ENCODE measurements at places on chromosomes 7 and 10.

DNA sequence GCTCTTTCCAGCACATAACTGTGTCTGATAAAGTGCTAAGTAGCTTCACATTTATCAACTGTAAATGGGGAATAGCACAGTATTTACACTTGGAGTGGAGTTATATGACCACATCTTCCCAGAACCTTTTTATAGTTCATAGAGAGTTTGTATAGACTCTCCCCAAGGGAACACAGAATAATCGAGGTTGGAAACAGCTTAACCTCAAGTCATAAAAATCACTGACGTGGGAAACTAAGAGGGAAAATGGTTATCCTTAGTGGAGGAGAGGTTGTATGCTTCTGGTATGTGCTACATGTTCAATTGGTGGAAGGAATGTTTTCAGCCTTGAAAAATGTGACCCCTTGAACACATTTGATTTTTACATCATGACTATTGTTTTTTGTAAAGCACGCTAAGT, 167.9 kb upstream of the KIAA1217 start:
- DNase-seq, result no peak

GRCh38 chr10:127854769-127855590, 37.8 kb downstream of the CLRN3 start:
- DNase-seq, result no peak

- no peak for DNase-seq
These were observed 51.1 kb downstream of the ADRB1 start for GRCh38 chr10:114094795-114095194.

DNA sequence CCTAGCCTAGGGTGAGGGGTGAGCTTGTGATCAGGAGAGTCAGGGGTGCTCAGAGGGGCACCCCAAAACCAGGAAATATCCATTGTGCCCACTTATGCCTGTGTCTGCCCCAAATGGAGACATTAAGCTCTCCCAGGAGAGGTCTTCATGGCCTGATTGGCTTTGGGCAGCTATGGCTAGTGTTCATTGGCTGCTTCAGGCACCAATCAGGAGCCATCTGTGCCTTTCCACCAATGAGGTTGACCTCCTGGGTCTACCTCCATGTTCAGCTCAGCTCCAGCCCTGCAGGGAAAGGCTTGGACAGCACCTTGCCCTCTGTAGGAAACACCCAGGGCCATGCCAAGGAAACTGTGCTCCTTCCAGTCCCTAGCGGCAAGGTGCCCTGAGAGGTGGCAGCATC, 23.9 kb upstream of the HSPB1 start:
- no peak for DNase-seq

GRCh38 chr7:37732253-37732652, 48.7 kb downstream of the GPR141 start:
- no peak for DNase-seq

DNA sequence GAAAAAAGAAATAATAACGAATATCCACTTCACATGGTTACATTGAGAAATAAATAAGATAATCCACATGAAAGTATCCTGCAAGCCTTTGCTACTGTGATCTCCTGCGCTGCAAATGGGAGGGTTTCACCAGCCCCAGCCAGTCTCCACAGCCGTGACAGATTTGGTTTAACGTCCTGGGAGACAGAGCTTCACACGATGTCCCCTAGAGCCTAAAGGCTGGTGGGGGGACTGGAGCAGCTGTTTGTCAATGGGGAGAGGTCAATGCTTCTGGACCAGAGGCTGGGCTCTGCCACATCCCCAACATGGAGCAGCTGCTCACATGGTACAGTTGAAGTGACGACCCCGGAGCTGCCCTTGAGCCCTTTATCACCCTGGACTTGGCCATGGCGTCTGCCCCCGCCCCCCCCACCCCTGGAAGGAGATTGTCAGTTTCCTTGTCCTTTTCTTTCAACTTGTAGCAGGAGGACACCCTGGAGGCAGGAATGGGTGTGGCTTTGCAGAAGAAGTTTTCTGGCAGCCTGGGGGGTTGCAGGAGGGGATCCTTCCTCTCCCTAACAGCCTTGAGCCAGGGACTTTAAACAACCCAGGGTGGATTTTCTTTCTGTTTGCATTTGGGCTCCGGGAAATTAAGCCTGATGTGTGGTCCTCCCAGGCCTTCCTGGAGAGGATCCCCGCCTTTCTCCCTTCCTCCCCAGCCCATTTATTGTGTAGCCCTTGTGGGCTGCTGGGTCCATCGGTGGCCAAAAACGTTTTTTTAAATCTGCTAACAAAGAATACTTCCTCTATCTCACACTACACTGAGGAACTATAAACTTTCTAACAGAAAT, 37.0 kb upstream of the MXI1 start:
- no peak for DNase-seq

DNA sequence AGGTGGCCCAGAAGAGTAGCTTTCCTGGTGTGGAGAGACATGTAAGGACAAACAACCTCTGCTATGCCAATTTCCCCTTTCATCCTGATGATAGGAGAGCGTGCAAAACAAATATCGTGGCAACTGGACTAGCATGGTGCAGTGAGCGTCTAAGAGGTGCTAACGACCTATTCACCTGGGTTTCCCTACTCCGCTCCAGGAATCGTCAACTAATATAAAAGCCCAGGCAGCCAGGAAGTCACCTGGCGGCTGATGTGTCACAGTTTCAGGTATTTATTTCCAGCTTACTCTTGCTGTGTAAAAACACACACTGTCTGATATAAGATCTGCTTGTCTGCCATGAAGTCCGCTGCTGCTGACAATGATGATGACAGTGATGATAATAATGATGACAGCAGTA, 56.5 kb upstream of the EFCAB10 start:
- peak; percentile 16 for DNase-seq

All from NCI-H1092 (cell line).